Right ventricle myocardium inferior (tissue), 1 donor: ENCODE measurements at places on chromosomes 1 and 21. TPM values are rescaled to one million over a fixed set of nuclear protein-coding genes. Genes with fewer than 3 reads are reported as not detected.

Gene CLDN17
- total RNA-seq: not detected

Gene RALGPS2
- total RNA-seq: 14.4 TPM

GRCh38 chr1:161887730-161888287 lies 121.7 kb downstream of the ATF6 start:
- no peak for DNase-seq

GRCh38 chr21:45296638-45297037 lies 8.9 kb upstream of the POFUT2 start:
- no peak for DNase-seq

DNA sequence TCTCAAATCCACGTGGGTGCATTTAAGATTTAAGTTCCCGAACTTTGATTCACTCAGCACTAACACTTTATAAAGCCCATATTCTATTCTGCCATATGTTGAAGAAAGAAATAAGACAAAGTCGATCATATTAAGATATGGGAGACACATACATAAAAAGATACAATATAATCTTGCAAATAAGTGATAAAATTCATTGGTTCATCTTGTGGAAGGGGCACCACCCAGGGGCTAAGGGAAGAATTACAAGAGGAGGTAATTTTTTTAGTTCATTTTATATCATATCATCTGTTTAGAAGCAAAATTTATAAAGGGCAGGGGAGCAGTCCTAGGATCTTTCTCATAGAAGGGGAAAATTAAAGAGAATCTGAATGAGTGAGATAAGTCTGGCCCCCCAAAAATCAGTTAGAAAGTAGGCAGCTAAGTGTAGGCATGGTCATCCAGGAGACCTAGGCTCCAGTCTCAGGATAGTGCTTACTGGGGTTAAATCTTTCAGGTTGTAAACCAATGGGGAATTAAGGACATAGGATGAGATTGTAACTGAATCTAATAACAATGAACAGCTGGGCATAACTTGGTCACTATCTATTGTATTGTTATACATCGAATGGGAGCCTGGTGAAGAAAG lies 124.2 kb upstream of the L1TD1 start:
- no peak for DNase-seq

- DNase-seq: no peak
These were observed 109.6 kb downstream of the TBX19 start for GRCh38 chr1:168390271-168390670.

DNA sequence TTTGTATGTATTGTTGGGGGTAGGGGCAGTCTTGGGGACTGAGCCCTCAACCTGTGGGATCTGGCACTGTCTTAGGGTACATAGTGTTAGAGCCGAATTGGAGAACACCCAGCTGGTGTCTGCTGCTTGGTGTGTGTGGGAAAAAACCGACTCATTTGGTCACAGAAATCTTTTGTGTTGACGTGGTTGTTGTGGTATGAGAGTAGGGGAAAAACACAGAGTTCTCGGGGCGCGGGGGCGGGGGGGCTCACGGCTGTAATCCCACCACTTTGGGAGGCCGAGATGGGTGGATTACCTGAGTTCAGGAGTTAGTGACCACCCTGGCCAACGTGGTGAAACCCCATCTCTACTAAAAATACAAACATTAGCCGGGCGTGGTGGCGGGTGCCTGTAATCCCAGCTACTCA lies 15.3 kb upstream of the SRSF10 start:
- no peak for DNase-seq

DNA sequence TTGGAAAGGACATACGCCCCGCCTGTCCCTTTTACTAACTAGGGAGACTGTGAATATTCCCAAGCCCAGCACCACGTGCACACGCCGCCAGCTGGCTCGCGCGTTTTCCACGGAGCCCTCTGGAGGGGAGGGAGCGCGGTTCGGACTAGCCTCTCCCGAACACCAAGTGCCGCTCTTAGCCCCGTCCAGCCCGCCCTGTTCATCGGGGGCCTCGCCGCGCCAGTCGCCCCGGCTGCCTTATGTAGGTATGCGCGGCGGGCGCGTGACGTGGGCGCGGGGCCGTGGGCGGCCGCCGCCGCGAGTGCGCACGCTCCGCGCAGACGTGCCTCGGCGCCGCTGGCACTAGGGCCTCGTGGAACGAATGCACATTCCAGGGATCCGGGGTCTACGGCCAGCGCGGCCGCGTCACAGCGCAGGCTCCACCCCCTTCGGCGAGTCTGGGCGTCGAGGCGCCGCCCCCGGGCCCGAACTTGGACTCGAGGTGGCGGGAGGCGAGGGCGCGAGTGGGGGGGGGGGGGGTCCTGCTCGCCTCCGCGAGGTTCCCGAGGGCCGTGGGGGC lies 767 bp upstream of the IRF2BP2 start:
- DNase-seq: peak; percentile 97

GRCh38 chr1:49651136-49651535 lies 372.6 kb downstream of the AGBL4 start:
- DNase-seq: no peak

- no peak for DNase-seq
These were observed 24.8 kb downstream of the ATPAF1 start for GRCh38 chr1:46643368-46643775.

GRCh38 chr1:37472994-37473393 lies 1.4 kb upstream of the ZC3H12A start:
- DNase-seq: no peak

- DNase-seq: no peak
These were observed 135.4 kb upstream of the SLC44A3 start for GRCh38 chr1:94684690-94685250.

GRCh38 chr1:206855859-206856258 lies 9.6 kb upstream of the IL20 start:
- no peak for DNase-seq

GRCh38 chr1:78277253-78277652 lies 213.5 kb upstream of the PTGFR start:
- DNase-seq: no peak

DNA sequence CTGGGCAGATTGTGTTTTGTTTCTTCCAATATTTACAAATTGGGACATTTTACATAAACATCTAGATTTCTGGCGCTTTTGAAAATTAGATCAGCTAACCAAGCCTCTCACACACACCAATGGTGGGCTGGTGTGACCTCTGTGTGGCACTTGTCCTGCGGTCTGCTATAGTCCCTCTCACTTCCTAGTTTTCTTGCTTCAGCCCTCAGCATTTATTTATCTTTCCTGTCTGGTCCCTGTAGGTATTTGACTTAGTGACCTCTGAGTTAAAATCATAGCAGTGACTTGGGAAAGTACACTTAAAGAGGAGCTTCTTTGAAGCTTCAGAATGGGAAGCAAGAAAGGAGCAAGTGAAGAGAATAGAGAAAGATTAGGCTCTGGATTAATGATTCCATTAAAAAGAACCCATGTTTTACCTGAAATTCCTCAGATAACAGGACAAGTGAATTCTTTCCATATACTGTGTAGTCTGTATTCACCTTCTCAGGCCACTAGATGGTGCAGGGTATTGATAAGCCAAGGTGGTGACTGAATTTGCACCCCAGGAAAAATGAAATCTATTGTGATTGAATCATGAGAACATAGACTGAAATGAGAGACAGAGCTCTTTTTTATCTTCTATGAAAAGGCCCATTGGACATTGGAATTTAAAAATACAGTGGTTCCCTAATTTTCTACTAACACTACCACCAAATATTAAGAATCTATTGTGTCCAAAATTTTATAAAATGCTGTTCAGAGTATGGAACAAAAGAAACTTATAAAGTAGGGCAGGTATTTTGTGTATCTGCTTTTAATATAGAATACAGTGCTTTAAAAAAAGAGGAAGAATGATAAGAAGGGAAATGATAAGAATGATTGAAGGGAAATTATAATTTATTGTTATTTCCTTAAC lies 7.1 kb upstream of the DIPK1A start:
- DNase-seq: no peak

DNA sequence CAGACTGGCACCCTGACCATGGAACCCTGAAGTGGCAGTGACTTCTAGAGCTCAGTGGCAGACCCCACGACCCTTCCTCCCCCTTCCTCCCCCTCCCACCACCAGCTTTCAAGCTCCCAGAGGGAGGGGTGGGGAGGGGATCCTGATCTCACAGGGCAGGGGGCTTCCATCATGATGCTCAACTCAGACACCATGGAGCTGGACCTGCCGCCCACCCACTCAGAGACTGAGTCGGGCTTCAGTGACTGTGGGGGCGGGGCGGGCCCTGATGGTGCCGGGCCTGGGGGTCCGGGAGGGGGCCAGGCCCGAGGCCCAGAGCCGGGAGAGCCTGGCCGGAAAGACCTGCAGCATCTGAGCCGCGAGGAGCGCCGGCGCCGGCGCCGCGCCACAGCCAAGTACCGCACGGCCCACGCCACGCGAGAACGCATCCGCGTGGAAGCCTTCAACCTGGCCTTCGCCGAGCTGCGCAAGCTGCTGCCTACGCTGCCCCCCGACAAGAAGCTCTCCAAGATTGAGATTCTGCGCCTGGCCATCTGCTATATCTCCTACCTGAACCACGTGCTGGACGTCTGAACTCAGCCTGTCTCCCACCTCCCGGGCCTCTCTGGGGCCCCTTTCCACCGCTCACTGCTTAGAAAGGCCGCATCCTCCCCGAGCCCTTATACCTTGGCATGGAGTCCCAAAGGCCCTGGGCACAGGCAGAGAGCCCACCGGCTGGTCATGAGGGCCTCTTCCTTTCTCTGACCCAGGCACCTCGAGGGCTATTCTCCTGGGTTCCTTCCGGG lies 3.9 kb downstream of the NHLH1 start:
- DNase-seq: no peak

Gene PTTG1IP
- 160 TPM for total RNA-seq

DNA sequence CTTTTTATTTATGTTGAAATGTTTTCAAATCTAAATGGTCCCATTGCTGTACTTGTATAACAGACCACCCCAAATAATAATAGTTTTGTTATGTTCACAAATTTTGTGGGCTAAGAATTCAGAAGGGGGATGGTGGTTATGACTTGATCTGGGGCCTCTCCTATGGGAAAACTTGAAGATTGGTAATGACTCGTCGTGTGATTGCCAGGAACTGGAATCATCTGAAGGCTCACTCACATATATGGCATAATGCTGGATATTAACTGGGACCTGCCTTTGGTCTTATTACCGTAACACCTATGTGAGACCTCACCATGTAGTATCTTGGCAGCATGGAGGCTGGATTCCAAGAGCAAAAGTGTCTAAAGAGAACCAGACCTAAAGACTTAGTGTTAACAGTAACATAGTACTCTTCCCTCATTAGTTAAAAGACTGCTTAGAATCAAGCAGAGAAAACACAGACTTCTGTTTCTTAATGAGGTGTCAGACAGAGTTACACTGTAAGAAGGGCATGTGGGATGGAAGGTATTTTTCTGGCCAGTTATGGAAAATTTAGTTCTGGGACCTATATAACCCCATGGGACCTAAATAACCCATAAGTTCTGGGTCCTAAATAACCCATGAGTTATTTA lies 11.9 kb downstream of the LYPLAL1 start:
- no peak for DNase-seq

GRCh38 chr1:155698382-155699038 lies 9.6 kb downstream of the DAP3 start:
- DNase-seq: no peak

Gene CASP9
- total RNA-seq: 11.2 TPM

- no peak for DNase-seq
These were observed 32.6 kb downstream of the B3GALT5 start for GRCh38 chr21:39645331-39645730.

Gene SPRR2E
- not detected for total RNA-seq

DNA sequence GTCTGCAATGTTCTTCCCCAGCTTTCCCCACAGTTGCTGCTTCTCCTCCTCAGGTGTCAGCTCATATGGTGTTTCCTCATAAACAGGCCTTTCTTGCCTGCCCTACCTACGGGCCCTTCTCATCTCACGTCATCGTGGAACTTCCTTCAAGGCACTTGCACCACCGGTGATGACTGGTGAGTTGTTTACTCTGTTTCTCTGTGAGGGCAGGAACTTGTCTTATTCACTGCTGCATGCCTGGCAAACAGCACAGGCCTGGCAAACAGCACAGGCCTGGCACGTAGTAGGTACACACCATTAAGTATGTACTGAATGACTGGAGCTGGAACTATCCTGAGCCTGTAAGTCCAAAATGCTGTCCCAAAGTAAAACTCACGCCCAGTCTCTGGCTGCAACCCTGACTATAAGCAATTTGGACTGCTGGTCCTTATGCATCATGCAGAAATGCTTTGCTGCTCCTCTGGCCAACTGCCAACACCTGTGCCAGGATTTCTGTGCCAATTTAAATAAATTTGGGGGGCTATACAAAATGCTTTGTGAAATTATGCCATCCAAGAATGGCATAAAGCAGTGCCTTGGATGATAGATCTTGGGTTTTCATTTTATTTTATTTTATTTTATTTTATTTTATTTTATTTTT lies 25.7 kb downstream of the STK40 start:
- DNase-seq: no peak

Gene MANEAL
- 1.2 TPM for total RNA-seq
